ENCODE measurements at places on chromosomes 16 and 17.
A peak's percentile ranks its signal among the peaks of the same experiment; 100 is the strongest.

- no peak for DNase-seq
These were observed 125.3 kb downstream of the ANKRD11 start for GRCh38 chr16:89365044-89365467.

GRCh38 chr16:77430787-77431585, 3.8 kb downstream of the ADAMTS18 start:
- DNase-seq = peak; percentile 20

DNA sequence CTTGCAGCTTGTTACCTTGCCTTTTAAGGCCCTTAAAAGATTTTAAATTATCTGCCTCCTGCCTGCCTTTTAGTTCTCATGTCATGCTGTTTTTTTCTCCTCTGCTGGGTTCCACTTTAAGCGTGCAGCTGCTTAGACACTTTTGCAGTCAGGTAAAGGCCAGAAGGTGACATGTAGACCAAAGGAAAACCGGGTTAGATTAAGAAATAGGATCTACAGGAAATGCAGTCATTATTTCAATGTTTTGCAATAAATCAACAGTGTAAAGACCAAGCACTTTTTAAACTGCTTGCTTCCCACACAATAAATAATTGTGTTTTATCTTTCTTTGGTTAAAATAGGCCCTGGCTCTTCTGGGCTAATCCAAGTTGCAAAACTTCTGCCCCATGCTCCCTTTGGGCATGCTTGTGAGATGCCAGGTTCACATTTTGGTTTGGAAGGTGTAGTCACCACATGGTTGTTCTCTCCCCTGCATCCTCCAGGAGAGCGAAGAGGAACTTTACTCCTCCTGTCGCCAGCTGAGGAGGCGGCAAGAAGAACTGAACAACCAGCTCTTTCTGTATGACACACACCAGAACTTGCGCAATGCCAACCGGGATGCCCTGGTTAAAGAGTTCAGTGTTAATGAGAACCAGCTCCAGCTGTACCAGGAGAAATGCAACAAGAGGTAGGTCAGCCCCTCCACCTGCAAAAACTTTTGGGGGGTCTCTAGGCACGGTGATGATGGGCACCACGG, 54.9 kb downstream of the SDR42E1 start:
- DNase-seq = no peak

GRCh38 chr17:34082404-34082803, 172.7 kb upstream of the CCL2 start:
- no peak for DNase-seq

GRCh38 chr17:17408236-17408794, 68.5 kb upstream of the MED9 start:
- DNase-seq = no peak
